Left lobe of liver (tissue), 2 donors: ENCODE measurements at places on chromosomes 5 and 9.

GRCh38 chr9:125061391-125061790 lies 81.9 kb downstream of the SCAI start:
- no peak for DNase-seq

DNA sequence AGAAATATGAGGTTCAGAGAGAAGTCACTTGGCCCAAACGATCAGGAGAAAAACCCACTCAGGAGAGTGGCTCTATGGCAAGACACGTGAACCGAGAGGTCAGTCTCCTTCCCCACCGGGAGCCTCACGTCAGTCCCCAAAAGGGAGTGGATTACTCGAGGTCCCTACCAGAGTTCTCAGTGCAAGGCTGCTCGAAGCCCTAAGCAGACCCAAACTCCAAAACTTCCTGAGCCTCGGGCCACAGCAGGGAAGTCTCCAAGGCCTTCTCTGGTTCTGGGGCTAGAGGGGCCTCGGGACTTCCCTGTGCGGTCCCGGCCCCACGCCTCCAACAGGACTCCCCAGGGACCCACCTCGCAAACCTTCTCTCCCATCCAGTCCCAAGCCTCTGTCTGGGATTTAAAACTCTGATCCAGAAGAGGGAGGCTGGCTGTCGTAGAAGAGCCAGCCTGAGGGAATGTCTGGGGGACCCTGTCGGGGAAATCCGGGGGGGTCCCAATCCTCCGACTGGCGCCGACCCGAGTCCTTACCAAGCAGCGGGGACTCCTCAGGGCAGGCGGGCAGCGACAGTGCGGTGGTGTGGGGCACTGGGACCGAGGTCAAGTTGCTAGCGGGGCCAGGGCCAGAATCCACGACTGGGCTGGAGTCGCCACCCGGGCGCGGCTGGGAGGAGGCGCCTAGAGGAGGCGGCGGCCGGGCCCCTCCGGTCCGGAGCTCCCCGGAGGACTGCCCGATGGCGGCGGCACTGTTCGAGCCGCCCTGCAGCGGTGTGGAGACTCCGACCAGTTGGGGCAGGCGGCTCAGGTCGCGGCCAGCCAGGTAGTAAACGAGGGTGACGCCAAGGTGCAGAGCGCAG lies 679 bp downstream of the B4GALT1 start:
- no peak for DNase-seq

- no peak for DNase-seq
Measured at GRCh38 chr9:126952205-126952977, 37.8 kb downstream of the RALGPS1 start.

- no peak for DNase-seq
Measured at GRCh38 chr5:93793159-93793781, 51.9 kb upstream of the POU5F2 start.

GRCh38 chr5:150507474-150508276 lies at the start of gene NDST1:
Gene NDST1, plus strand, starts transcription at chr5:150508131. Its CDS starts 13,124 bp downstream, at chr5:150521255.
- DNase-seq, result no peak

DNA sequence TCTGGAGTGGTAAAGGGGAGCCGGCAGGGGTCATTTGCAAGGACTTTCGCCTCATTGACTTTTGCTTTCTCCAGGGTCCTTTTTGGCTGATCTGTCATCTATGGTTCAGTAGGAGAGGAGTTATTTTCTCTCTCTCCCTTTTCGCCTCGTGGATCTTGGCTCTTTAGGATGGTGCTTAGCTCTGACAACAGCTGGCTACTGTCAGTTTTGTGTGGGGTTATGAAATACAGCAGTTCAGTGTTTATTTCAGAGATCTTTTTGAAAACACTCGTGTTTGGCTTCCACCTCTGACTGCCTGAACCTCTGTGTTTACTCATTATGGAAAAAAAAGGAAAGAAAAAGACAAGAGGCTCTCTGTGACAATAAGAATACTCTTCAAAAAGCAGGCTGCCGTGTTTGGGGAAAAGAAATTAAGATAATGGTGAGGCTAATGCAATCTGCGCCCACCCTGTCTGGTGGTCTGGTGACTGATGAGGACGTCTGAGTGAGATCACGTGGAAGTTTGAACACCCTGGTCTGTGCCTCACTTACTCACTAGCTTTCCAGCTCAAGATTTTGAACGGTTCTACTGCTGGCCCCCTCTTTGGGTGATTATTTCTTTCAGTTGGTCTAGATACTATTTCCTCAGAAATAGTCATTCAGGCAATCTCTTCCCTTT lies 567.7 kb downstream of the CAAP1 start:
- no peak for DNase-seq

GRCh38 chr9:35856206-35856605 lies 14.0 kb downstream of the OR13J1 start:
- DNase-seq, result no peak

DNA sequence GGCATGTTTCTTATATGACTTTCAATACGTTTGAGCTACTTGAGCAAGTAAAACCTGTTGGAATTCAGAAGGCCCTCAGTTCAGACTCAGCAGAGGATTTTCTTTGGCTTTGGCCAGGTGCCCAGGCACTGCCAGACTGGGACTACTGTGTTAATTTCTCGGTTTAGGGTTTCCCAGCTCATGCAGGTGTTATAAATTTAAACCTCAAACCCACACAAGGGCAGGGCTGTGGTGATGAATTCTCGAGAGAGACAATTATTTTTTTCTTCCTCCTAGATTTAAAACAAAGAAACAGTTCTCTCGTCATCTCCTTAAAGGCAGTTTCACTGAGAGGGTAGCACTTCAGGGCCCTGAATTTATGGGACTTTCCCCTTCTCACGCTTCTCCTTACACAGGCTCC lies 406.0 kb upstream of the PIK3R1 start:
- DNase-seq, result peak; percentile 46

GRCh38 chr5:146656703-146657102 lies 140.7 kb upstream of the GPR151 start:
- no peak for DNase-seq
